Panc1 (cell line): ENCODE measurements at places on chromosomes 7 and 10.

- DNase-seq, result no peak
These were observed 136.1 kb upstream of the TNRC18 start for GRCh38 chr7:5559576-5560240.

DNA sequence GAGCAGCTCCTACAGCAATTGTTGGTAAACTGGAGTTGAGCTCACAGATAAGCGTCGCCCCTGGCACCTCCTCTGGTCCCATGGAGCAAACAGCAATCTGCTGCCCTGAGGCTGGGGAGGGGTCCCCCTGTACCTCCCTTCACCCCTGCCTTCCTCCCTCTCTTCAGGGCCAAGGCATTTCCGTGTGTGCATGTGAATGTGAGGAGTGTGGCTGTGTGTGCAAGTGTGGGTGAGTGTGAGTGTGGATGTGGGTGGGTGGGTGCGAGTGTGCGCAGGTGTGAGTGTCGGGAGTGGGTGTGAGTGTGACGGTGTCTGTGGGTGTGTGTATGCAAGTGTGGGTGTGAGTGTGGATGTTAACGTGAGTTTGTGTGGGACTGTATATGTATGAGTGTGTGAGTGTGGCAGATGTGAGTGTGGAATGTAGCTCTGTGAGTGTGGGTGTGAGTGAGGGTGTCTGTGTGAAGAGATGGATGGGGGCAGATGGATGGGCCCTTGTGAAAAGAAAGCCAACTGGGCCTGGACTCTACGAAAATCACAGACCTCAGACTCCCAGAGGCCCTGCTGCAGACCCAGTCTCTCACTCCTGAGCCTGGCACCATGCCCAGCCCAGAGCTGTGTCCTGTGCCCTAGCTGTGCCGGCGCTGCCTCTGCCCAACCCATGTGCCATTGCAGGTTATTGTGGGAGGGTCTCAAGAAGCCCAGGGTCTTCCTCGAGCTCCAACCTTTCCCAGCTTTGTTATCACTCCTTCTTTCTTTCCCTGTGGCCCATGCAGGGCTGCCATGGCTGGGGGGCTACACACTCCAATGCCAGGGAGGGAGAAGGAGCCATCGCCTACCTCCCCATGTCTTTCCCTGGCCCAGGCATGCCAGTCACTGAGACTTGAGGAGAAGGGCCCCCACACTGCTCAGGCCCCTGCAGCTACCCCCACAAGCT is 73.9 kb downstream of the GRID1 start:
- no peak for DNase-seq

- DNase-seq, result no peak
These were observed 16.3 kb downstream of the CUBN start for GRCh38 chr10:17113346-17113745.

- DNase-seq, result no peak
These were observed 105.1 kb upstream of the ANLN start for GRCh38 chr7:36284456-36285090.
